Neural progenitor cell (in vitro differentiated cells): ENCODE measurements at places on chromosomes 4 and X.

DNA sequence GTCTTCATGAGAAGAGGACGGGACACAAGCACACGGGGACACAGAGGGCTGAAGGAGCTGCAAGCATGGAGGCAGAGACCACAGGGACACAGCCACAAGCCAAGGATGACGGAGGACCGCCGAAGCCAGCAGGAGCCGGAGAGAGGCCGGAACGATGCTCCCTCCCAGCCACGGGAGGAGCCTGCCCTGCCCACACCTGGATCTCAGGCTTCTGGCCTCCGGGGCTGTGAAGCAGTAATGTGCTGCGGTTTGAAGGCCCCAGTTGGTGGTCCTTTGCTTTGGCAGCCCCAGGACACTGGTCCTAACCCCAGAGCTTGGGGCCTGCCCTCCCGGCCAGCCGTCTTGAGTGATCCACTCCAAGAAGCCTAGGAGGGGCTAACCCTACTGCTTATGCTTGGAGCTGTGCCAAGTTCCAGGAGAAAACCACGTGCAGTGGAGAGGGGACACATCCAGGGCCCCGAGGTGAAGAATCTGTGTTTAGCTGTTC, 85.9 kb downstream of the HMX1 start:
- no peak for DNase-seq

- no peak for DNase-seq
Measured at GRCh38 chr4:179372746-179373145, 1930.5 kb upstream of the AGA start.

DNA sequence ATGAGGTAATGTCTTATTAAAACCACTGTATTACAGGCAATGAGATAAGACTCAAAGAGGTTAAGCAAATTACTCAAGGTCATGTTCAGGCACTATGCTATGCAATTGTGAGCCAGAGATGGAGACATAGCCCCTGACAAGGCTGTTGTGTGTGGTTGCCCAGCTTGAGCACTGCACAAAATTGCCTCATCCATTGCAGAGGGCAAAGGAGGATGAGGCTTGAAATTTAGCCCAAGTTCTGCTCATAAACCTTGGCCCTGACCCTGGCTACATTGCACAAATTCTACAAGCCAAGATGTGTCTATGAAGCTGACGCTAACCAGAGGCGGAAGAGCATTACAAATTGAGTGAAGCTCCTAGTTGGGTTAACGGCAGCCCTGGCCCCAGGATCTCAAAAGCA, 65.6 kb upstream of the PGM2 start:
- no peak for DNase-seq

- DNase-seq = no peak
Measured at GRCh38 chr4:40221744-40222143, 24.9 kb downstream of the RHOH start.

DNA sequence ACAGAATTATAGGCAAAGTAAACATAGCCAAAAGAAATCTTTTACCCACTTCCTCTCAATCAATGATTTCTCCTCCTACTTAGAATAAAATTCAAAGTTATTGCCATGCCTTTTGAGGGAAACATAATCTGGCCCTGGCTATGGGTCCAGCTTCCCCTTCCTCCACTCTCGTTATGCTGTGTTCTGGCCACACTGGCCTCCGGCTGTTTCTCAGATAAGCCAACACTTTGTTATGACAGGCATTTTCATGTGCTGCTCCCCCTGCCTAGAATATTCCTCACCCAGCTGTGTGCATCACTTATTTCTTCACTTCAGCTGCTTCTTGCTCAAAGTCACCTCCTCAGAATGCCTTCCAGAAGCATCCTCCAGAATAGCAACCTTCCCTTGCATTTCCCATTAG, 386.6 kb upstream of the AADAT start:
- DNase-seq = no peak

GRCh38 chr4:188639479-188640100, 500.3 kb downstream of the TRIML1 start:
- no peak for DNase-seq

GRCh38 chr4:8662776-8663175, 70.2 kb downstream of the CPZ start:
- DNase-seq = no peak

DNA sequence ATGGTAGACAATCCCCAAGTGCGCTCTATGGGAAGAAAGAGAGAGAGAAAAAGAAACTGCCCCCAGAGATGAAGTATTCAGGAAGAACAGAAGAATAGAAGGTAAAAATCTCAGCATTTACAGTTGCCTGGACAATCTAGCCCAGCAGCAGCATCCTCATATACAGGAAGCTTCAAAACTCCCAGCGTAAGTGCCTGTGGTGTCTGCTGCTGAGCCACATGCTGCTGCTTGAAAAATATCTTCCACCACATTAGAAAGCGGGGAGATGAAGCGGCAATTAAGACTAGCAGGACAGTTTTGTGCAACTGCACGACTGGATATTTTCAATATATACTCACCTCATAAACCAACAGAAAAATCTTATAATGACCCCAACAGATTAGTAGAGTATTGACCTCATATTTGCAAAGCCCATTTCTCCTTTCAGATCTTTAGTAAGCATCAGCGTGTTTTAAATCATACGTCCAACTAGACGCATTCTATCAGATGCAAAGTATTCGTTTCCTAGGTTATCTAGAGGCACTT, 972.0 kb upstream of the TENM3 start:
- no peak for DNase-seq

GRCh38 chr4:26953366-26953765, 92.7 kb downstream of the STIM2 start:
- DNase-seq = no peak

- DNase-seq = peak; percentile 8
Measured at GRCh38 chr4:83922402-83922801, 386.5 kb downstream of the GPAT3 start.
